ENCODE measurements at places on chromosomes 4 and X.

- DNase-seq = no peak
- no peaks in the 10 kb centered on the region for H3K27me3 ChIP-seq
- no peak overlapping the region for H3K27ac ChIP-seq
- no peak overlapping the region for H3K4me3 ChIP-seq
- H3K4me1 ChIP-seq = no peaks in the 10 kb centered on the region
- no peaks in the 10 kb centered on the region for H3K36me3 ChIP-seq
These were observed 492.1 kb upstream of the SMIM31 start for GRCh38 chr4:164261831-164262230.

DNA sequence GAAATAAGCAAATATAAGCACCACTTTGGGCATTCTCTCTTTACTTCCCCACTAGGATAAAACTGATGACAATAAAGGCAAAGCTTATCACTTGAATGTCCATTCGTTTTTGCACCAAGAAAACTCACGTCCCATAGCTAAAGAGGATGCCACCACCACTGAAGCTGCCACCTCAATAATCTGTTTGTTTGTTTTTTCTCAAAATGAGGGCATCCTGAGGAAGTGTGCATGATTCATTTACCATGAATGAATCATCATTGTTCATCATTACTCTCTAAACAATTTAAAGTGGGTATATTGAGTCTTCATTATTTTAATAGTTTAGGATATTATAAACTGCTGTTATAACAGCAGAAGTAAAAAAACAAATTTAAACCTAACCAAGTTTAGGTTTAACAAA, 168.2 kb downstream of the DCTD start:
- H3K27ac ChIP-seq = peak overlapping the region; percentile 24
- H3K4me3 ChIP-seq = no peak overlapping the region
- H3K36me3 ChIP-seq = no peaks in the 10 kb centered on the region
- H3K27me3 ChIP-seq = no peaks in the 10 kb centered on the region
- H3K4me1 ChIP-seq = peaks cover 13% of the 10 kb centered on the region

- no peaks in the 10 kb centered on the region for H3K36me3 ChIP-seq
- H3K27me3 ChIP-seq = no peaks in the 10 kb centered on the region
- no peak for DNase-seq
- H3K27ac ChIP-seq = no peak overlapping the region
These were observed 213.4 kb downstream of the SCFD2 start for GRCh38 chr4:53152467-53152866.

DNA sequence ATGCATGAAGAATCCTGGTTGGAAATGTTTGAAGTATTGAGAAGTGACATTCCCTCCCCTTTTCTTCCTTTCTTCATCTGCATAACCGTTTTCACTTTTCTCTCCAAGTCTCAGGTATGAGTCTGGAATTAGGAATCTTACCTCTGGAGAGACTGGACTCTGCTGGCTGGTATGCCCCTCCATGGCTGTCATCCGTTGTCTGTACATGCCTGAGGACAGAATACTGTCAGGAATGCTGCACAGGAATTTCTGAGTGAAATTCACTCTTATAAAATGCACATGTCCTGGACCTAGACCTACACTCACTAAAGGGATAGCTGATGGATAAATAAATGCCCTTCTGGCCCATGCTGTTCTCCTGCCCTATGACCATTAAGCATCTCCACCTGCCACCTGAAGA, 179.5 kb downstream of the MSN start:
- no peak for DNase-seq
- H3K27ac ChIP-seq = no peak overlapping the region
- H3K27me3 ChIP-seq = no peaks in the 10 kb centered on the region
- H3K4me3 ChIP-seq = no peak overlapping the region
- H3K4me1 ChIP-seq = no peaks in the 10 kb centered on the region

DNA sequence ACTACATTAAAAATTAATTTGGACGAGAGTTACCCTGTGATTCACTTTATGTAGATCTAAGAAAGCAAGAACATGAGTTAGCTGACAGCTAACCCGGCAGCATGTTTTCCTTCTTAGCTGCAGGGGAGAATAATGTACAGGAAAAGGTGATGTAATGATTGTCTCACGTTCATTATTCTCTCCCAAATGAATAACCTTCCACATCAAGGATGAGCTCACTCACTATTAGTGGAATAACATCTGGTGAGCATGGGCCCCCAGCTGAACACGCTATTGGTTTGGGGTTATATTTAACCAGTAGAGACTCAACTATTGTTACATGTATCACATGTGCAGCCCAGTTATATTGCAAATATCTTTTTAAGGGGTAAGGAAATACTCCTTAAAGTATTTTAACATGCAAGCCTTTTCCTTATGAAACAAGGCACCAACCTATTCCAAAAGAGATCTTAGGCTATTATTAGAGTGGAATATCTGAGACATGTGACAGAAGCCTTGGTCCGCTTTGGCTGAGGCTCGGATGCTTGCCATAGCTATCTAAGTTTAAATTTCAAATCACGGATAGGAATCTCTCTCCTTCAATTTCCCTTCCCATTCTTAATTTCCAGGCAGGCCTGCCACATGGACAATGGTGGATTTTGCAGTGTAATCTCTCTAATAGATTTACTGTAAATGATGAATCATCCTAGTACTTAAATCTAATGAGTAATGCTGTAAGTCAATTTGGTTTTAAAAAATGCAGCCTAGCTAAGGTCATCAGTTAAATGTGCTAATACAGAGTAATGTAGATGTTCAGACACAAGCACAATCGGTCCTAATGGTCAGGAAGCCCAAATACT, 99.0 kb upstream of the OTUD4 start:
- peak; percentile 6 for DNase-seq
- H3K27me3 ChIP-seq = no peaks in the 10 kb centered on the region
- peaks cover 5% of the 10 kb centered on the region for H3K4me1 ChIP-seq

DNA sequence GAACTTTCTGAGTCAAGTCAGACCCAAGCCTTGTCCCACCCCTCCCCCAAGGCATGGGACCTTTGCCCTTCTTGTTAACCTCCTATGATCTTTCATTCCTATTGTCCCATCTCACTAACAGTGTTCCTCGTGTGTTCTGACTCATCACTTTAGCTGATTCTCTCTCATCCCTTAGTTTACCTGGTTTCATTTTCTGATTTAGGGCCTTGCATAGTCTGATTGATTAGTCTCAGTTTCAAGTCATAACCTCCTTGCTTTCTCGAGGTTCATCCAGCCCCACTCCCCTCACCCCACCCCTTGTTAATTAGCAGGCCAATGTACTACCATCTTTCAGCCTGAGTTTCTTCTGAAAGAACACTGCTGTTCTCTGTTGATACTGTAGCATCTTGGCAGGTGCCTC, 517.4 kb downstream of the RPA4 start:
- H3K36me3 ChIP-seq = no peaks in the 10 kb centered on the region
- no peak overlapping the region for H3K4me3 ChIP-seq
- no peak overlapping the region for H3K27ac ChIP-seq

DNA sequence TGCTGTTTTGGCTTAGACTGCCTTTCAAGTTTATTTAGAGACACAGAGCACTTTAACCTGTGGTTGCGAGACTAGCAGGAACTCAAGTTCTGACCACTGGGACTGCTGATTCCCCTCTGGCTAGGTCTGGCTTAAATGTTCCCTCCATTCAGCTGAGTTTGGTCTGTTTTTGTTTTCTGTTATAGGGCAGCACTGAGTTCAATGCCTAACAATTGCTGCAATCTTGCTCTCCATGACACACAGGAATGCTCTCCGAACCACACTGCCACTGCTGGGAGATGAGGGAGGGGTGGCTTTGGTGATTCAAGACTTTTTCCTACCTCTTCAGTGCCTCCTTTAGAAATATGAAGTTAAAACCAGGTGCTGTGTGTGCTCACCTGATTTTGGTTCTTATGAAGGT, 106.3 kb upstream of the EOLA2 start:
- H3K36me3 ChIP-seq = no peaks in the 10 kb centered on the region
- H3K4me1 ChIP-seq = no peaks in the 10 kb centered on the region
- H3K27me3 ChIP-seq = no peaks in the 10 kb centered on the region
- no peak overlapping the region for H3K4me3 ChIP-seq

DNA sequence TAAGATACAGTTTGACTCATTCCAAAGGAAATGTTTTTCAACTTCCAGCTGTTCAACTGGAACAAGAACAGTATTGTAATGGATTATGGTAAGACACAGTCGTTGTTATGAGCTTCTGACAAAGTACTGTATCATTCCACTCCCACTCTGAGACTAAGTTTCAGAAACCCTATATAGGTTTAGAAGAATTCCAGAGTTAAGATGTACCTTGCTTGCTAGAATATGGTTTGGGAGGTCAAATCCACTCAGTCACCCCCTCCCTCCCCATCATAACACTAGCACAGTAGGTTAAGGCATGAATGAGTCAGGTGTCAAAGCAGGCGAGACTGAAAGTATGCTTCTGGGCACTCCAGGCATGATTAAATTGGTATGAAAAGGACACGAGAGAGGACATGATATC, 339.7 kb downstream of the DMD start:
- no peaks in the 10 kb centered on the region for H3K27me3 ChIP-seq
- H3K36me3 ChIP-seq = no peaks in the 10 kb centered on the region
- no peak overlapping the region for H3K27ac ChIP-seq
- peaks cover 25% of the 10 kb centered on the region for H3K4me1 ChIP-seq

- H3K27me3 ChIP-seq = no peaks in the 10 kb centered on the region
- peak overlapping the region; percentile 69 for H3K27ac ChIP-seq
- DNase-seq = no peak
- H3K4me3 ChIP-seq = no peak overlapping the region
- H3K4me1 ChIP-seq = peaks cover 3% of the 10 kb centered on the region
These were observed 95.3 kb upstream of the EGFL6 start for GRCh38 chrX:13474164-13474516.

DNA sequence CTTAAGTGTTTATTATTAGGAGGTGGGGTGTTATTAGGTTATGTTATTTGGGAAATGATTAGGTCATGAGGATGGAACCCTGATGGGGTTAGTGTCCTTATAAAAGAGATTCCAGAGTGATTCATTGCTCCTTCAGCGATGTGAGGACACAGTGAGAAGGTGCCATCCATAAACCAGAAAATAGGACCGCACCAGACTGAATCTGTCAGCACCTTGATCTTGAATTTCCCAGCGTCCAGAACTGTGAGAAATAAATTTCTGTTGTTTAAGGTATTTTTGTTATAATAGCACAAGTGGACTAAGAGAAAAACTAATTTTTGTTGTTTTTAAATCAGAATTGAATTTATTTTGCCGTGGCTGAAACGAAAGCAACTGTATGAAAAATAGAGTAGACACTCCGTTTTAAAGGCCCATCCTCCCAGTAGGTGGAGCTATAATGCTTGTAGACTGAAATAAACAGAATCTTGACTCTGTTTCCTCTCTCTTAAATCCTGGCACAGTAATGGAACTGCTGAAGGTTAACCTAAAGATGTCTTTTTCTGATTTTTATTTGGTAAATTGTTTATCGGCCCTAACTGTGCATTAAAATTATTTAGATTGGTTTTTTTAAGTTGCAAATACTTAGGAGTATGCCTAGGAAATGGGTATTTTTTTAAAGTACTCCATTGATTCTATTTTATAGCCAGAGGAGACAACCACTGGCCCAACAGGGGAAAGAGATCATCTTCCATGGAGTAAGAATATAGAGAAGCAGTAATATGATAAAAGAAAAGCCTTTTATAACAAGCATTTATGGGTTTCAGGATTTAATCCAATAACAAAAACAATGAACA, 133.2 kb upstream of the ADAMTS3 start:
- DNase-seq = no peak
- H3K27me3 ChIP-seq = no peaks in the 10 kb centered on the region
- H3K36me3 ChIP-seq = no peaks in the 10 kb centered on the region
- H3K27ac ChIP-seq = no peak overlapping the region
- H3K4me3 ChIP-seq = peak overlapping the region; percentile 44

Measured in heart right ventricle (tissue), 16 donors.